ENCODE measurements at places on chromosomes 3 and 15.

- DNase-seq: no peak
Measured at GRCh38 chr3:160784853-160785252, 28.8 kb downstream of the PPM1L start.

GRCh38 chr15:38897551-38897950 is 332.9 kb upstream of the RASGRP1 start:
- DNase-seq: no peak

- DNase-seq: no peak
Measured at GRCh38 chr15:65396283-65396964, 18.6 kb upstream of the IGDCC3 start.

DNA sequence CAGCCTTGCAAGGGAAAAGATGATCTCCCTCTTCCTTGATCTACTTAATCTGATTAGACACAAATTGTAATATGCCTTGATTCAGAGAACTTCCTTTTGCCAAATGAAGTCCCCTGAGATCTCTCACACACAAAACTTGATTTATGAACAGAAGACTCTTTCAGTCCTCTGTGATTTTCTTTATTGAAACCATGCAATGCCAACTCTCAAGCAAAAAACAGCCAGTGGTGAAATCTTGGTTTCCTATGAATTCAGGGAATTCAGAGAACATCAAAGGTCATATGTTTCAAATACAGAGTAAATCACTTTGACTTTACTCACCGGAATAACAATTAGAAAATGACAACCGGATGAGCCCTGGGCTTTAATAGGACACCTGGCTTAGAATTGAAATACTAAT is 211.7 kb downstream of the ABHD5 start:
- DNase-seq: no peak

- no peak for DNase-seq
Measured at GRCh38 chr15:36999778-37000177, 100.6 kb downstream of the MEIS2 start.

GRCh38 chr3:5054098-5054497 is 68.0 kb upstream of the ARL8B start:
- DNase-seq: no peak

All from activated CD8-positive, alpha-beta memory T cell treated with anti-CD3 and anti-CD28 coated beads for 1 hour (primary cell).